ENCODE measurements at places on chromosomes 12 and 14.

DNA sequence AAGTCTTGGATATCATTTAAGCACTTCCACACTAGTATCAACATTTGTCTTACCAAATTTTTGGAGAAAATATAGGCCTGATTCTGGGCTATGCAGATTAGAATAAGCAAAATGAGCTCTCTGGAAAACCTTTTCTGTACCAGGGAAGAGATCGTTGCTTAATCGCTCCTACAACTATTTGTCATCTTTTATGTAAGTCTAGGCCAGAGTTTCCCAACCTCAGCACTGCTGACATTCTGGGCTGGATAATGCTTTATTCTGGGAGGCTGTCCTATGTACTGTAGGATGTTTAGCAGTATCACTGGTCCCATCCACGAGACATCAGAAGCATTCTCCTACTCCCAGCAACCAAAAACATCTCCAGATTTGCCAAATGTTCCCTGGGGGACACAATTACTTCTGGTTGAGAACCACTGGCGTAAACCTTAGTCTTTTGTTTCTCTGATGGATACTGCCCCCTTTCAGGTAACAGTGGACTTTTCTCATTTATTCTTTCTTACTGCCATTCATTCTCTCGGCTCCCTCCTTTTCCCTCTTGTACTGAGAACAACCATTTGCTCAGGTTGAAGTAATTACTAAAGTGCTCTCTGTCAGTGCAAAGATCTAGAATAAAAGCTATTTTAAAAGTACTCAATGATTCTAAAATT, 316.9 kb upstream of the E2F7 start:
- DNase-seq: no peak

DNA sequence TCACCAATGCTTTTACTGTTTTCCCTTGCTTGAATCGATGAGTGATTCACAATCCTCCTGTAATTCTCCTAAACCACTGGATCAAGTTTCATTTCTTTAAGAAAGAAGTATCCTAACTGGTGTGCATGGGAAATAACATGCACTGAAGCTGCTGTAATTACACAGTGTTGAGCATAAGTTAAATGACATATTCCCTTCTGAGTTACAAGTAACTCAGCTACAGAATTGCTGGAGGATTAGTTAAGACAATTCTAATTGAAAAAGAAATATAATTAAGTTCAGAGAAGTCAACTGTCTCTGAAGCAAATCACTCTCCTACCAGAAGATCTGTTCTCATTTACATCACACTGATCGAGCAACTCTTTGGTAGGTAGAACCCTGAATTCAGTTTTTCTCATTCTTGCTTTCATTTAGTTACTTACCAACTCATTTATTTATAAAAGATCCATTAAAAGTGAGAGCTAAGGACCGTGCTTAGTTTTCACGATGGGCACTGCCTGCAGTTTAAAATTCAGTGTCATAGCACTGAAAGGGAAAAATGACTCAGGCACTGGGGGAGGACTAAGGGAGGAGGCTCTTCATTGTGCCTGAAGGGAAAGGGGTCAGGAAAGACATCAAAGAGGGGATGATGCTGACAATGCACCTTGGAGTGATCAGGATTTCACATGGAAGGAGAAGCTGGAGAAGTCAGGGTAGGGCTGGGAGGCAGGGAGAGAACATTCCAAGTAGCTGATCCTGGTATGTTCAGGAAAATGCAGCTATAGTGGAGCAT, 327.2 kb downstream of the EMP1 start:
- no peak for DNase-seq

DNA sequence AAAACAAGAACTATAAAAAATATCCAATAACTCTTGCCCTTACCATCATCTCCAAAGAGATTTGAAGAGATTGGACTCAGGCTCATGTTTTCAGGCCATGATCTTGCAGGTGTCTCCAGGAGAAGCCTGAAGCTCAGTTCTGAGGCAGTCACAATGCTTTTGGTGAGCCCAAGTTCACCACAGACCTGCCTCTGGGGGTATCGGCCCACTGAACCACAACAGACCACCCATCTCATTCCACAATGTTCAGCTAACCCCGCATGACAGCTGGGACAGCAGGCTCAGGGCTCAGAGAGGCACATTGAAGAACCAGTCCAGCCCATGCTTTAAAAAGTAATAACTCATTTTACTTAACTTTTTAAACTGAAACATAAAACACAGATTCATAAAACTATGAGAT, 28.3 kb upstream of the APOLD1 start:
- no peak for DNase-seq

- DNase-seq: no peak
Measured at GRCh38 chr14:75783184-75783583, 122.1 kb downstream of the TTLL5 start.

GRCh38 chr12:113082486-113083148, 26.1 kb downstream of the DTX1 start:
- DNase-seq: no peak

GRCh38 chr14:50095895-50096294, 20.5 kb downstream of the VCPKMT start:
- no peak for DNase-seq

GRCh38 chr12:116916714-116917114, 6.0 kb downstream of the FBXW8 start:
- DNase-seq: no peak

GRCh38 chr14:86404425-86404824, 874.5 kb downstream of the FLRT2 start:
- no peak for DNase-seq

Data from GM12891 (cell line).